ENCODE measurements at places on chromosomes 5 and 9.

GRCh38 chr9:97307500-97308163, at the start of gene CCDC180:
TSS of gene CCDC180 (plus strand) at chr9:97307659. CDS start at chr9:97308064, 405 bp downstream.
- DNase-seq, result peak; percentile 50

GRCh38 chr9:120344230-120344629, 235.7 kb downstream of the CDK5RAP2 start:
- DNase-seq, result peak; percentile 82

DNA sequence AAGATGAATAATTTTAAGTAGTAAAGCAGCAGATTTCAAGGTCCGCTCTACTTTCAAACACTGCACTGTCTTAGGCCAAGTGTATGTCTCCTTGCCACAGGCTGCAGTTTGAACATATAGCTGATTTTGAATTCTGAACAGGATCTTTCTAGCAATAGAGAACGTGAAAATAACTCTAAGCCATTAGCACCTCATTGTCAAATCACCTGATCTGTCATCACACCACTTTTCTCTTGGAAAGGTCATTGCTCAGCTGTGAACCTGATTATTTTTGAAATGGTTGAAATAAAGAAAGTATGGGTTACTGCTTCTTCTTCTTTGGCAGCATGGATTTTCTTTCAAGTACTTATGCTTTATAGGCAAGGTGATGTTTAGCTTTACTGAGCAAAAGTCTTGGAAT, 357.0 kb upstream of the RORB start:
- DNase-seq, result no peak

DNA sequence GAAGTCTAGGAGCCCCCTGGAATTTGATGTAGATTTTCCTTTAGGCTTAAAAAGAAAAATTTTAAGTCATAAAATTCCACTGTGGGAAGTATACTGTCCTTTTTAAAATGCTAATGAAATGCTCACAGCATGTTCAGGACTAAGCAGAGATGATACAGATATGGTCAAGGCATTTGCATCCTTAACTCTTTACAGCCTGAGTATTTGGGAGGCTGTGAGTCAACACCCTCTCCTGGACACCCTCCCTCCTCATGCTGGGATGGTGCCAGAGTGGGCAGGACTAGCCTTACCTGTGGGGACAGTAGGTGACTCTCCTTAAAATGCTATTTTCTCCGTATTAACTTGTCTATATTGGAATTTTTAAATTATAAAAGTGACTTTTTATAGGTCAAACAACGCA, 197.4 kb upstream of the ELL2 start:
- no peak for DNase-seq

DNA sequence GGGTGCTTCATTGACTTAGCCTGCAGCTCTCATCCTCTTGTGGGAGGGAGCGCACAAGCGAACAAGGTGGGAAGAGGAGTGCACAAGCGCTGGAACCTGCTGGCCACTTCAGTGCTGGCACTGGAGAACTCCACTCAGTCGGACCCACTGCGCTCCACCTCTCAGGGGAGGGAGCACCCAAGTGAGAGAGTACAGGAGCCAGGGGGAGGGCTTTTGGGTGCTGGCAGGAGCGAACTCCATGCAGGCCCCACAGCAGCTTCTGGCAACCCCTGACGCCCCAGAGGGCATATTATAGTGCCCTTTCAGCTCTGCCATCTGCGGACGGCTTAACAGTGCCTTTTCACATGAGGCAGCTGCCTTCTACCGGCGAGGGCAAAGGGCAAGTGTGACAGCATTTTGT, 774.2 kb upstream of the COX7C start:
- DNase-seq, result no peak

DNA sequence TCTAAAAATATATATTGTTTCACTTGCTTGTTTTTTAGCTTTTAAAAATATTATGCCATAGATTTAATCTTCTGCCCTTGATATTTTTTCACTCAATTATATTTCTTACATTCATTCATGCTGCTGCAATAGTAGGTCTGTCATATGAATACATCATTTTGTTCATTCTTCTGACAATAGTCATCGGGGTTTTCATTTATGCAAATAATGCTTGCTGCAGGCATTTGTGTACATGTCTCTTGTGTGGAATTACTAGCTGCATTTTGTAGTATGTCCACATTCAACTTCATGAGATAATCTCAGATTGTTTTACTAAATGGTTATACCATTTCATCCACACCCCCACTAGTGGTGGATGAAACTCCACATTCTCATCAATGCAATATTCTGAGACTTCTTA, 5.3 kb upstream of the PLPP1 start:
- no peak for DNase-seq

DNA sequence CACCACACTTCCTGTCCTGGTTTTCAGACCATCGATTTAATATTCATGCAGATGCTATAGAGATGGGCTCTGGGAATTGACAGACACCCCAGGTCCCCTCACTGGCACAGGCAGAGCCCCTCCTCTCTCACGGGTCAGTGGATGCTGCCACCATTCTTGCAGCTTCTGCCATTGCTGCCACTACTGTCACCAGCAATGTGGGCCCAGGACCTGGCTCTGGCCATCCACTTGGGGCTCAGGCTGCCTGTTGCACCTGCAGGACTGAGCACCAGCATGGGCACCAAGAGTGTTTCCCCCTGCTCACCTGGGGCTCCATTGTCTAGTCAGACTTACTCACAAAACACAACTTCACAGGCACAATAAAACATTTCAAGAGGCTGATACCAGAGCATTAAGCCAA, 479.0 kb upstream of the ZNF608 start:
- DNase-seq, result no peak

DNA sequence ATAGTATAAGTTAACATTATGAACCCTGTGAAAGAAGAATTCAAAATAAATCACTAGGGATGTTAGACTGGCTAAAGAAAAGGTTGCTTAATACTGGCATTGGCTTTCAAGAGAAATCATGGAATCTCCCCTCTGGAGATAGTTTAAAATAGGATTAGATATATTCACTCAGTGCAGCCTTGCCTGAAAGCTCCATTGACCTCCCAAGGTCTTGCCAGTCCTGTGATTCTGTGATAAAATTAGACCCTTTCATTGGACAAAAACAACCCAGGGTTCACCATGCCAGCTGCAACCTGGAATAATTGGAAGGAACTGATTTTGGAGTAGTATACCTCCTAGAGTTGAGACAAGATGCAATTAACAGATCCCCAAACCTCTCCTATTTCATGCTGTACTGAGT, 588.1 kb upstream of the MEF2C start:
- no peak for DNase-seq

- DNase-seq, result peak; percentile 38
Measured at GRCh38 chr5:127650649-127651048, 1.8 kb downstream of the CTXN3 start.

DNA sequence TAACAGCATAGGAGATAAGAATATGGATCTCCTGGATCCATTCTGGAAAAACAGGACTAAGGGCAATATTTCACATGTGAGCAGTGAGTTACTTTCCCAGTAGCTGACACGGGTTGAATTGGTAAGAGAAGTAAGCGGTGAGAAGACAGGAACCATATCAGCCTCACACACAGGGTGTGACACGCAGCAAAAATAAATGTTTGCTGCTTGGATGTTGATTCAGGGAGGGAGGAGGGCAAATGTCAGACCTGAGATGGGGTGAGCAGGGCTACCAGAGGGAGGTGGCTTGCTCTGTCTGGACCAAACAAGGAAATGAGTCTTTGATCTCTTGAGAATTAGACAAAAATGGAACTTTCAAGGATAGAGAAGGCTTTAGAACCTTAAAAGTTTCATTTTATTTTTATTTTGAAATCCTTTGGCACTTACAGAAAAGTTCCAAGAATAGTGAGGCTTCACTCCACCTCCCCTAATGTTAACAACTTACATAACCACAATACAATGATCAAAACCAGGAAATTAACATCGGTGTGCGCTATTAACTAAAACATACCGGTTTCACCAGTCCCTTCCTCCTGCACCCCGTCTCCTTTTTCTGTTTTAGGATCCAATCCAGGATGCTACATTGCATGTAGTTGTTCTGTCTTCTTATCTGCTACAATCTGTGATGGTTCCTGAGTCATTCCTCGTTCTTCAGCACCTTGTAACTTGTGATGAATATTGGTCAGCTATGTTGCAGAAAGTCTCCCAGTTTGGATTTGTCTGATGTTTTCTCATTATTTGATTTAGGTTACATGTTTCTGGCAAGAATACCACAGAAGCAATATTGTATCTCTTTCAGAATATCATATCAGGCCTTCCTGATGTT, 20.5 kb upstream of the ARHGEF28 start:
- peak; percentile 71 for DNase-seq

DNA sequence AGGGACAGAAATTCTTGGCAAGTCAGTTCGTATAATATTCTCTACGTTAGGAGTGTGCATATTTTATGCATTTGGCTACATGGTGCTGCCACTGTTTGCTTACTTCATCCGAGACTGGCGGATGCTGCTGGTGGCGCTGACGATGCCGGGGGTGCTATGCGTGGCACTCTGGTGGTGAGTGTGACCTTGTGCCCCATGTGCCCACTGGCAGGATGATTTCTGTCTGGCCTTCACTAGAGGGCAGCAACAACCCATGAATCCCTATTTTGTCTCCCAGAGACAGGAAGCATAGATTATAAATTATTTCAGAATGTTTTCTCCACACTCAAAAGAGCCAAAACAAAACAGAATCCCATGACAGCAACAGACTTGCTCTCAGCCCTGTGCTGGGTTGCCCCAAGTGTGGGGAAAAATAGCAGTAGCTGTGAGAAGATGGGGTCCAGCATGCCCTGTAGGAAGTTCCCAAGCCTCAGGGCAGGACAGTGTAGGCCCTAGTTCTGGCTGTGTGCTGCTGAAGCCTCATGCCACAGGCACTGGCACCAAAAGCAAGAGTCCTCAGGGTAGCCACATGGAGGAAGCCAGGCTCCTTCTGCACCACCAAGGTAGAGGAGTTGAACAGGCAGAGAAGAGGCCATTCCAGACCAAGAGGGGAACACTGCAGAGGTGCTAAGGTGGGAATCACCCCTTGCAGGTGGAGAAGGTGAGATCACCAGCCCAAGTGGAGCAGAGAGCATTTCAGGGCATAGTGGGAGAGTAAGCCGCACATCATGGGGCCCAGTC, 16.0 kb downstream of the SLC22A5 start:
- peak; percentile 82 for DNase-seq

- no peak for DNase-seq
Measured at GRCh38 chr9:89437772-89438171, 60.1 kb downstream of the SEMA4D start.

DNA sequence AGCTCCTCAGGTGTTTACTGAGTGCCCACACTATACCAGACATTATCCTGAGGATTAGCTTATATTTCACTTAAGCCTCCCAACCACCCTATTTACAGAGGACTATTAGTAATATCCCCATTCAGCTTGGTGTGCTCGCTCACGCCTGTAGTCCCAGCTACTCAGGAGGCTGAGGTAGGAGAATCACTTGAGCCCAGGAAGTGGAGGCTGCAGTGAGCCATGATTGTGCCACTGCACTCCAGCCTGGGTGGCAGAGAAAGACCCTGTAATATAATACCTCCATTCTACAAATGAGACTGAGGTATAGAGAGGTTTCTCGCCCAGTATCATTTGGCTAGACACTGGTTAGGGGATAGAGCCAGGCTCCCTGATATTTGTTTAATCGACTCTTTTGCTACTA, 18.0 kb upstream of the MATR3 start:
- DNase-seq, result peak; percentile 32

- DNase-seq, result no peak
Measured at GRCh38 chr5:154408811-154409210, 37.0 kb upstream of the SAP30L start.

- no peak for DNase-seq
Measured at GRCh38 chr5:142810081-142810480, 39.9 kb downstream of the ARHGAP26 start.

GRCh38 chr5:158177146-158177545, 318.2 kb upstream of the CLINT1 start:
- DNase-seq, result no peak

DNA sequence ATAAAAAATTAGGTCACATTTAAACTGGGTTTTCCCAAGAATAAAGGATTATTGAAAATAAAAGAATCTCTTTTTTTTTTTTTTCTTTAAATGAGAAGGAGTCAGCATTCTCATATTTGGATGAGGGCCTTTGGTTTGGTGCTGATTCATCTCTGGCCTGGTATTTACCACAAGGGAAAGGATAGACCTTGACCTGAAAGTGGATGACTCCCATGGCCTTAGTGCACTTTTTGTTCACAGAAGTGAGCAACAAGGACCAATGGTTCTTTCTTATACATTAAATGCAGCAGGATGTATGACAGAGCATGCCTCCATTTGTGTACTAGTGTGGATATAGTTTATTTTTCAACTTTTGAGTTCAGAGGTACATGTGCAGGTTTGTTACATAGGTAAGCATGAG, 6.9 kb downstream of the YTHDC2 start:
- DNase-seq, result no peak

DNA sequence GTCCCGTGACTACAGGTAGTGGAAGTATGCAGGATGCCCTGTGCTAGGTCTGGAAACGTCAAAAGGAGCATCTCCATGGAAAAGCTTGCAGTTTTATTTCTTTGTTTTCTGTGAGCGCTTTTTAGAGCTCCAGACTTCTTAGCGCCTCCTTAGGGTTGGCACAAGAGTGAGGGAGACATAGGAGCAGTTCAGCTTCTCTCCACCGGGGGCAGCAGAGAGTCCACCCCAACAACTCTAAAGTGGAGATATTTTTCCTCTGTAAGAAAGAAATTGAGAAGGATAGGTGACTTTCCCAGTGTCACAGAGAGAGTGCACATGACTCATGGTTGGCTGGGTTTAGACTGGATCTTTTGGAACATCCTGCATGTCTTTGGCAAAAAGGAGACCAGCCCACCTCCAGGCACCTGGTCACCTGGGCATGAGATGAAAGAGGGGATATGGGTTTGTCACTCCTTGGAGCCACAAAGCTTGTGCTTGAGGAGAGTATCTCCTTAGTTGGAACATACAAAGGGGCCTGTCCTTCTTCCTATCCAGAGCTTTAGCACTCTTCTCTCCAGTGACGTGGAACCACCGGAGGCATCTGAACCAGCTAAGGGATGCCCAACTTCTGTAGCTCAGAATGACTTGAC, 637.7 kb downstream of the SEMA5A start:
- peak; percentile 50 for DNase-seq

DNA sequence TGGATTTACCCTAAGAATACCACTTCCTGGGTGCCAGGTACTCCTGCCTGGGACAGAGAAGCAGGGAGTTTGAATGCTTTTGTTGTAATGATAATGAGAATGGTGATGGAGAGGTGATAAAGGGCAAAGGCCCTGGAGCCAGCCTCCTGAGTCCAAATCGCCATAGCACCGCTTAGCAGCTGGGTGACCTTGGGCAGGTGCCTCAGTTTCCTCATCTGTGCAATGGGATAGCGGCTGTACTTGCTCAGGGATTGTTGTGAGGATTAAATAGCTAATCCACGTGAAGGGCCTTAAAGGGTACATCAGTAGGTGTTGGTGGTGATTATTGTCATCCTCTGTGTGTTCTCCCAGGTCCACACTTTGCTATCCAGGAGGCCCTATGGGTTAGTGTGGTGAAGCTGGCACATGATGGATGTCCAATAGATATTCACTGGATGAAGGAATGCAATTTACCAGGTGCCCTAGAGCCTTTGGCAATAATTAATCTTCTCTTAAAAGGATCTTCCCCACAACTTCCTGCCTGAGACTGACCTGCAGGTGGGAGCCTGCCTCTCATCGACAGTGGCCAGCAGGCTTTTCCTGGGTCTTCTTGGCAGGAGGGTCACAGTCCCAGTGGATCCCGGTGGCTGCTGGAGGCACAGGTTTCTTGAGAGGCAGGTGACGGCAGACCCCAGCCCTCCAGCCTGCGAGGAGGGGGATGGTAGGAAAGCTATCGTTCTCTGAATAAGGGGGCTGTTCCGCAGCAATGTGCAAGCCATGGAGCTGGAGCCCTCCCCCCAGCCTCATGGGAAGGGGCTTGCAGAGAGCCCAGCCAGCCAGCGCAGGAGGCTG, 160.2 kb downstream of the MACROH2A1 start:
- DNase-seq, result no peak

GRCh38 chr5:142281966-142282365, 42.9 kb downstream of the SPRY4 start:
- no peak for DNase-seq

Measured in DMS53 (cell line).